ENCODE measurements at places on chromosomes 12 and 14.

- DNase-seq = no peak
These were observed 938 bp downstream of the RALGAPA1 start for GRCh38 chr14:35808076-35808637.

DNA sequence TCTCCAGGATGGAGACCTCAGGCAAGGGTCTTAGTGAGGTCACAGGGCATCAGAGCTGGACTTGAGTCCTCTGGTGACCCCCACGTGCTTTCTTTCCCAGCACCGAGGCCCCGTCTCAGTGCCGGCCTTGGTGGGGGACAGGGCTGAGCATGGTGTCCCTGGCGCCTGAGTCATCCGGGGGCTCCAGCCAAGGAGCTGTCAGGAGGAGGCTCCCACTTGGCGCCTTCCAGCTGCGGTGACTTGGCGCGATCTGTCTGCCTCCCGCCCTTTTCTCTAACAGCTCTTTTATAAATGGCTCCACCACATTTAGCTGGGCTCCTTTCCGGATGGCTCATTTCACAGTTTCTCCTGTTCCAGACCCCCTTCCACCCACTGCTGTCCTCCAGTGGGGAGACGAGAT, 60.4 kb downstream of the PRMT8 start:
- no peak for DNase-seq

DNA sequence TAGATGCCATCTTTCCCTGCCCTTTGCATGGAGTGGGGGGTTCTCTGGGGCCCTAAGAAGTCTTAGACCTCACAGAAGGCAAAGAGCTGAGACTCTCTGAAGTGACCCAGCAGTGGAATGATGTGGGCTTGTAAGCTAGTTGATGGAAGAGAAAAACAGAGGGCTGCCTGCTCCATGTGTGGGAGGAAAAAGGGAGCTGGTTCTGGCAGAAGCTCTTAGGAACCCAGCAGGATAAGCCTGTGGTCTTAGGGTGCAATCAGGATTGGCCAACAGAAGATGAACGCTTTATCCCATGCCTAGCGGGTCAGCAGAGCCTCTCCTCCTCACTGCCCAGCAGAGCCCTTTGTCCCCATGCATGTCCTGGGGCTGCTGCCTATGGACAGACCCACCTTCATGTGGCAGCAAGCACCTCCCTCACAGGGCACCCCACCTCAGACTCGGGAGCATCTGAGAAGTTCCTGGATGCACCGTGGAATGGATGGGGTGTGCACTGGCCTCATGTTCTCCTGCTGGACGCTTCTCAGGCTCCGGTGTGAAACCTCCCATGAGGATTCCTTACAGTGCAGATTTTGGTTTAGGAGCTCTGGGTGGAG, 152.7 kb downstream of the ADGRD1 start:
- DNase-seq = no peak

GRCh38 chr14:69315301-69315700, 55.3 kb downstream of the GALNT16 start:
- DNase-seq = no peak

GRCh38 chr12:22687361-22688076, 62.5 kb downstream of the ETNK1 start:
- no peak for DNase-seq

- DNase-seq = no peak
These were observed 14.3 kb upstream of the ARMH4 start for GRCh38 chr14:58166005-58166983.

Data from iPS DF 6.9 (cell line).